ENCODE measurements at places on chromosomes 1 and 21.

GRCh38 chr21:38847556-38847955 is 41.8 kb downstream of the ETS2 start:
- no peak for DNase-seq

DNA sequence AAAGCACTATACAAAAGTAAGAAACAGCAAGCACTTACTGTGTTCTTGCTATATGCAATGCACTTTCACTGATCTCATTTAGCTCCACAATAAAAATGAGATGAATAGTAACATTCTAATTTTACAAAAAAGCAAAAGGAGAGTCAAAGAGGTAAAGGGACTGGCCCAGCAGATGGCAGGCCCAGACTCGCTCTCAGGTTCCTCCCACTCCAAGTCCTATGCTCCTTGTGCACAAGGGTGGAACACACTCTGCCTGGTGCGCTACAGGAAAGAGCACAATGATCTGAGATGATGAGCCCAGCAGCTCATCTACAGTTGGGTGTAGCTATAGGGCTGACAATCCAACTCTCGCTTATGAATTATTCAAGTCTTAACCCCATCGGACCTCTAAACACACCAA is 94.1 kb upstream of the LYST start:
- no peak for DNase-seq

DNA sequence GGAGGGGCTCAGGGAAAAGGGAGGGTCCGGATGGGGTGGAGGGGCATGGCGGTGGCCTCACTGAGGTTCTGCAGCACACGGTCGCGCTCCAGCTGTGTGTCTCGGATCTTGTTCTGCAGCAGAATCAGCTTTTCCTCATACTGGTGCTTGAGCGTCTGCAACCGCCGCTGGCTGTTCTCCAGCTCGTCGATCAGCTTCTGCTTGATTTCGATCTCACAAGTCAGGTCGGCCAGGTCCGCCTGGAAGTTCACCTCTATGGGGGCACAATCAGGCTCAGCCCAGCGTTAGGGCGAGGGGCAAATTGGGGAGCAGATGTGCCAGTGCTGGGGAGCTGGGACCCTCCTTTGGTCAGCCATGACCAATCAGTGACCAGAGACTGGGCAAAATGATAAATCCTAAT is 25.2 kb downstream of the KIF21B start:
- DNase-seq, result no peak

- DNase-seq, result no peak
Measured at GRCh38 chr1:176379626-176380339, 83.2 kb upstream of the PAPPA2 start.

DNA sequence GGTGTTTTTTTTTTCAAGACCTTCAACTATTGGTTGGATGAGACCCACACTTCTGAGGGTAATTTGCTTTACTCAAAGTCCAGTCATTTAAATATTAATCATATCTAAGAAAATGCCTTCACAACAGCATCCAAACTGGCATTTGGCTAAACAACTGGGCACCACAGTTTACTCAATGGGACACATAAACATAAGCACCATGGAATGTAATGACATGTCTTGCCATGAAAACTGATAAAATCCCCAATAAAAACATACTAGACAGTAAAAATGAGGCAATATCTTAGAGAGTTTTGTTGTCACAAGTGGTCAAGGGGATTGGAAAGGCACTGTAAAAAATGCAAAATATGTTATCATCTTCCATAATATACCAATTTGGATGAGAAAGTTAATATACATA is 838.8 kb upstream of the ADAMTS5 start:
- no peak for DNase-seq

- DNase-seq, result no peak
Measured at GRCh38 chr1:42740851-42741580, 980 bp upstream of the CLDN19 start.

GRCh38 chr1:55358581-55358980 is 143.4 kb upstream of the USP24 start:
- no peak for DNase-seq

DNA sequence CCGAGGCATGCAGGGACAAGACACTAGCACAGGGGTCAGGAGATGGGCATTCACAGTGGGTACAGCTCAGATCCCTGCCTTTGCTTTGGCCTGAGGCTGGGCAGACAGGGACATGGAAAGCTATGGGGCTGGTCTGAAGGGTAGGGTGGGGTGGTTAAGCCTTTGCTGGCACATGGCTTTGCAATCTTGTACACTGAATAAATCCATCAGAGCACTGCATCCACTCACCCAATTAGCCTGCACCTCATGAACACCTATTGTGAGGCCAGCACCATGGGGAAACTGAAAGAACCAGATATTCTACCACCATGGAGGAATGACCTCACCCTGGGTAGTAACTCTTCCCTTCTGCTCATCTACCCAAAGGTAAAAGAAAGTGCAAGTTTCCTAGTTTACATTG is 199.6 kb upstream of the LMO4 start:
- no peak for DNase-seq

Data from mucosa of descending colon (tissue), 3 donors.